ENCODE measurements at places on chromosomes 16 and 17.

DNA sequence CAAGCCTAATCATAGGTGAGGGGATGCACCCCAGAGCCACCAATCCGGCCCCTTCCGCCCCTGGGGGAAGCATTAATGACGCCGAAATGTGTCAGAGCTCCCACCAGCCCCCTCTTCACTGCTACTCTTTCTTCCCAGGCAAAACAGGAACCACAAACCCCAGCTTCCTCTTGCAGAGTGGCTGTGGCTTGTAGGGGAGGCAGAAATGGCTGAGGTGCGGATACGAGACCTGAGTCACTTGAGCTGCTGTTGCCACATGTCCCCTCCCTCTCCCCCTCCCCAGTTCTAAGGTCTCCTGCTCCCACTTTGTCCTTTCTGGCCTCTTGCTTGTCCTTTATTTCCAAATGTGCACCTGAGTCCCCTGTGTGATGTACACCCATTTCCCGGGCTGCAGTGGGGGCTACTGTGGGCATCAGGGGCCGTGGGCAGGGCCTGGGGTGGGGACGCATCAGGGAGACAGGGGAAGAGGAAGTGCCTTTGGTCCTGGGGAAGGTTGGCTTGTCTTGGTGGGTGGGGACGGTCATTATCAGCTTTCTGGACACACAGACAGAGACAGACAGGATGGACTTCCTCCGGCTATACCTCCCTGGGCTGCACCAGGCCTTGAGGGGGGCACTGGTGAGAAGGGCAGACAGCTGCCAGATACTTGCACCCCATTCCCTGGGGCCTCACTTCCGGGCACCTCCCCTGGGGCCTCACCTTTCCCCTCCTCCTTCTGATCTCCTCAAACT, at the start of gene APOBR:
TSS of gene APOBR (plus strand) at position 523 of the 731 bp plus-strand sequence. CDS start at position 562, 39 bp downstream.
- DNase-seq = peak; percentile 88

DNA sequence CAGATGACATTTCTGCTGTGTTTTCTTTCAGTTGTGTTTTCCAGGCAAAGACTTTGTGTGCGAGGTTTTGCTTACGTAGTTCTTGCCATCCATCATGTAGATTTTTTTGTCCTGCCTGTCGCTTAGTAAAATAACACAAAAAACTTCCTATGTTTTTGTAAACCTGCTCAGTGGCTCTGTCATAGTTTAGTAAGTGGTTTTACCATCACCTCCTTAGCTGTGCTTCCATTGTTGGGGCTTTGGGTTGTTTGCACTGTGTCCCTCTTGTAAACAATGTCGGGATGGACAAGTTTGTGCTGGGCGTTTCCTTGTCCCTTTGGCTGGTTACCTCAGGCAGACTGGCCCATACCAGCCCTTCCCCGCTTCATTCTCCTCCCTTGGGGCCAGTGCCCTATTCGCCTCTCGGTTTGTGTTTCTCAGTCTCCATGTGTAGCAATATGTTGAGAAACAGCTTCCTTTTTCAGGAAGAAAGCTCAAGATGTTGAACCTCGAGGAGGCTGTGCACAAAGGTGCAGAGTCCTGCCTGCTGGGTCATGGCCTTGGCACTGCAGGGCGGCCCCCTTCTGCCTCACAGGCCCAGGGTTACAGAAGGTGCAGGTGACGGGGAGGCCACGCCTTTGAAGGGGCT, 74.6 kb downstream of the KSR1 start:
- DNase-seq = no peak

DNA sequence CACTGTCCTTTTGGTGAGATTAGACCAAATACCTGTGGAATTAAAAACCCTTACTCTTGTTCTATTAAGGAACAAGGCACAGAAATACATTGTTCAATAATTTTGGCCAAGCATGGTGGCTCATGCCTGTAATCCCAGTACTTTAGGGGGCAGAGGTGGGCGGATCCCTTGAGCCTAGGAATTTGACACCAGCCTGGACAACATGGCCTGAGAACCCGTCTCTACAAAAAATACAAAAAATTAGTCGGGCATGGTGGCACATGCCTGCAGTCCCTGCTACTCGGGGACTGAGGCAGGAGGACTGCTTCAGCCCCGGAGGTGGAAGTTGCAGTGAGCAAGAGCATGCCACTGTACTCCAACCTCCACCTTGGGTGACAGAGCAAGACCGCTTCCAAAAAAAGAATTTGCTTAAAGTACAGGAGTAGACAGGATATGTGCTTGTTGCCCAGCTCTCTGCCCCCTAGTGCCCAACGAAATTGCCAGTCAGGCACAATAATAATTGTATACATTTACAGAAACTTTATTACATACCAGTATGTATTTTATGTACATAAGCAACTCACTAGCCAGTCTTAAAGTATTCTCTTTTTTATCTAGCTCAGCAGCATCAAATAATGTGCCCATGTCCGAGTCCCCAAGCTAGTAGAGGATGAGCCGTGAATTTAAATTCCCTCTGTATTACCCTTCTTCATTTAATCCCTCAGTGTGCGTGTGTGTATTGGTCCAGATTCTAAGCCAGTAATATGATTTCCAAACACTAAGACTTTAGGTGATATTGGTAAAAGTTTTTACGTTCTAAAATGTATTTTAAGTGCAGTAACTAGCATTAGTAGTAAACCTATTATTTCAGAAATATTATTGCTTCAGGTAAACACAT, 1.4 kb downstream of the THUMPD1 start:
- DNase-seq = peak; percentile 18

DNA sequence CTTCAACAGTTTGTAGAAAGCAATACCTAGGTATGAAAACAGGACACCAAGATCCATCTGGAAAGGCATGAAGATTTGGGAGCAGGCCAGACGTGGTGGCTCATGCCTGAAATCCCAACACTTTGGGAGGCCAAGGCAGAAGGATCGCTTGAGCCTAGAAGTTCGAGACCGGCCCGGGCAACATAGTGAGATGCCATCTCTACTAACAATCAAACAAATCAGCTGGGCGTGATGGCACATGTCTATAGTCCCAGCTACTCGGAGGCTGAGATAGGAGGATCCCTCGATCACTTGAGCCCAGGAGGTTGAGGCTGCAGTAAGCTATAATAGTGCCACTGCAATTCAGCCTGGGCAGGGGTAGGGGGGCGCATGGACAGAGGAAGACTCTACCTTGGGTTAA, 20.3 kb downstream of the LITAF start:
- DNase-seq = no peak

DNA sequence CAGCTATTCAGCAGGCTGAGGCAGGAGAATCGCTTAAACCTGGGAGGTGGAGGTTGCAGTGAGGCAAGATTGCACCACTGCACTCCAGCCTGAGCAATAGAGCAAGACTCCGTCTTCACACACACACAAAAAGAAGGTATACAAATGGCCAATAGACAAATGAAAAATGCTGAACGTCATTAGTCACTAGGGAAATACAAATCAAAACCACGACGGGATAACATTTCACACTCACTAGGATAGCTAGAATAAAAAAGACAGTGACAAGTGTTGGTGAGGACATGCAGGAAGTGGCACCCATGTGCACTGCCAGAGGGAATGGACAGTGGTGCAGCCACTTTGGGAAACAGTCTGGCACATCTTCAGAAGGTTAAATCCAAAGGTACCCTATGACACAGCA, 172.9 kb downstream of the FTO start:
- DNase-seq = no peak

- DNase-seq = no peak
Observed at GRCh38 chr16:12391956-12392355, 411.7 kb downstream of the CPPED1 start.

DNA sequence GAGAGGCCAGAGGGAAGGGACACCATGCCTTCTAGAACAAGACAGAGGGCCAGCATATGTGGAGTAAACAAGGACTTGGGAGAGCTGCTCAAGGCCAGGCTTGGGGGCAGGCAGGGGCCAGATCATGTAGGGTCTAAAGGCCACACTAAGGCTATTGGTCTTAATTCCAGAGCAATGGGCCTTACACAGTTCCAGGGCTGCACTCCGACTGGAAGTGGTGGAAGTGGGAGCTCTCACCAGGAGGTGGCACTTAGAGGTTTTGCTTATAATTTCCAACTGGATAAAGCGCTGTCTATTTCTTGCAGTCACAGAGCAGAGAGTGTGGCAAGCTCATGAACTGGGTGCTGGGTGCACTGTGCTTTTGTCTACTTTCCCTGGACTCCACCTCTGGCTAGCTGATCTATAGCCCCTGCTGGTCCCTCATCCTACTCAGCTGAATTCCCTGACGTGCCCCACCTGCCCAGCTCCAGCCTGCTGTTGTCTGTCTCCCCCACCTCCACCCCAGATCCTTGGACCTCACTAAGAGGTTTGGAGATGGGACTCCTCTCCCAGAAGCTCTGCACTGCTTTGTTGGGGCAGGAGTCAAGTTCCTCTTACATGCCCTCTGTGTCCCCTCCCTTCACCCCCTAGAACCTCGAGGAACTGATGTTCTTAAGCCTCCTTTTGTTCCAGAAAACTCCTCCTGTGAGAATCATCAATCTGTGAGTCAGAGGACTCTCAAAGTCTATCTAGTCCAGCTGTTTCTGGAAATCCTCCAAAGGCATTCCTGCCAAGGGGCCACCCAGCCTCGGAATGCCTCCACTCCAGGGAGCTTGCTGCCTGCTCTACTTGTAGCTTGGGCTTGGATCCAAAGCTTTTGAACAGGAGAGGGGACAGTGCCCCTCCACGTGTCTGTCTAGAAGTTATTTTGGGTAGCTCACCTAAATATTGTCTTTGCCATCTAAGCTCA, 48.1 kb upstream of the KSR1 start:
- DNase-seq = no peak

- DNase-seq = no peak
Observed at GRCh38 chr17:68053231-68054013, 17.9 kb downstream of the KPNA2 start.

GRCh38 chr16:56275076-56275475, 83.8 kb downstream of the GNAO1 start:
- no peak for DNase-seq

DNA sequence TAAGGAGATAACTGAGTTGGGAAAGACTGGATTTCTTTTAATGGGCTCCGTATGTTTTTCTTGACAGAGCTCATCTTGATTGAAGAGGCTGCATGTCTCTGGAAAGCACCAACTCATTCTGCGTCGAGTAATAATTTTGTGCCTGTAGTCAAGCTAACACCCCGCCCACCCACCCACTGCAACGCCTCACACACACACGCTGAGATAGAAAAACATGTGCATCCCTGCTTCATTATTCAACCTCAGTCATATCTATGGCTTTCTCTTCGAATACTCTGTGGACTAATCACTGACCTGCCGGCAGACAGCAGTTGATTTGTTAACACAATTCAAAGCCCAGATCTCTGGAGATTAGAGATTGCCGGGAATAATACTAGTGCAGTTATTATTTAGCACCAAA, 220.2 kb upstream of the TOM1L1 start:
- DNase-seq = no peak

DNA sequence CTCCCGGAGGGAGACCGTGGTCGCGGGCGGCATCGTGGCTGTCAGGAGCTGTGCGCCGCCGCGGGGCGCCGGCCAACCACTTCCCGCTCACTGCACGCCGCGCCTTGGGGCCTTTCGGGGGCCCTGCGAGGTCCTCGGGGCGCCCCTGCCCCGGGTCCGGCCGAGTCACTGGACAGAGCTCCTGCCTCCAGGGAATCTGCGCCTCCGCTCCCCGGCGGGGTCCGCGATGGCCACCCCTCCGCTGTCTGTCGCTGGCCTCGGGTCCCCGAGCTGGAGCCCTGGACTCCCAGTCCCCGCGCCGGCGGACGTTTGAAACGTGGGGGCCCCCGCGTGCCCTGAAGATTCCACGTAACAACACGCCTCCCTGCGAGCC, at the start of gene QRICH2:
TSS of gene QRICH2 (minus strand) at position 311 of the 373 bp plus-strand sequence. CDS start at position 33, 278 bp downstream.
- DNase-seq = no peak

GRCh38 chr17:27414271-27414670, 42.0 kb upstream of the KSR1 start:
- DNase-seq = no peak

- no peak for DNase-seq
Observed at GRCh38 chr16:75249441-75249840, 2.0 kb downstream of the BCAR1 start.

DNA sequence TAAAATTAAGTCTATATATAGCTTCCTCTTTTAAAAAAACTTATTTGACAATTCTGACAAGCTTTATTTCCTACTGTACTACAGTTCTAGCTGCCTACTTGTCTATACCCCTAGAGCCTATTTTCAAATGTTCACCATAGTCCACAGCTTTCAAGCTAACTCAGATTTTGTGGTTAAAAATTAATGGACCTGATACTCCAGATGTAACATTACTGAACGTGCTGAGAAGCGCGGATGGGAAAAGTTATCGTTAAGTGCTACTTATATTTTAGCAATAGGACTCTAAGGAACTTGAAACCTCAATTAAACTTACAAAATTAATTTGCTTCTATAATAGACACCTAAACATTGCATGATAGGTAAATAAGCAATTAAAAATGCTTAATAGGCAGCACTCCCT, 31.2 kb downstream of the GNA13 start:
- no peak for DNase-seq

DNA sequence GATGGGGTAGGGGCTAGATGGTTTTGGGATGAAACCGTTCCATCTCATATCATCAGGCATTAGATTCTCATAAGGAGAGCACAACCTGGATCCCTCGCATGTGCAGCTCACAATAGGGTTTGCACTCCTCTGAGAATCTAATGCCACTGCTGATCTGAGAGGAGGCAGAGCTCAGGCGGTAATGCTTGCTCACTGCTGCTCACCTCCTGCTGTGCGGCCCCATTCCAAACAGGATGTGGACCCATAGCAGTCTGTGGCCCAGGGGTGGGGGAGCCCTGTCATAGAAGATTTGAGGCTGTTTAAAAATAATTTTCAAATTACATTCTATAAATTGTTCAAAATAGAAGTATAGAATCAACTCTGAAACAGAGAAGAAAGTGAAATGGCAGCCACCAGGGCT, 50.8 kb downstream of the PHKB start:
- no peak for DNase-seq

- DNase-seq = no peak
Observed at GRCh38 chr17:54969658-54970572, 1.4 kb downstream of the STXBP4 start.

- DNase-seq = peak; percentile 92
Observed at GRCh38 chr17:7436556-7437368, 1.5 kb downstream of the TMEM102 start.

- no peak for DNase-seq
Observed at GRCh38 chr17:33260638-33261037, 32.5 kb downstream of the ASIC2 start.

GRCh38 chr16:22813223-22813947, 577 bp upstream of the HS3ST2 start:
- DNase-seq = peak; percentile 56

DNA sequence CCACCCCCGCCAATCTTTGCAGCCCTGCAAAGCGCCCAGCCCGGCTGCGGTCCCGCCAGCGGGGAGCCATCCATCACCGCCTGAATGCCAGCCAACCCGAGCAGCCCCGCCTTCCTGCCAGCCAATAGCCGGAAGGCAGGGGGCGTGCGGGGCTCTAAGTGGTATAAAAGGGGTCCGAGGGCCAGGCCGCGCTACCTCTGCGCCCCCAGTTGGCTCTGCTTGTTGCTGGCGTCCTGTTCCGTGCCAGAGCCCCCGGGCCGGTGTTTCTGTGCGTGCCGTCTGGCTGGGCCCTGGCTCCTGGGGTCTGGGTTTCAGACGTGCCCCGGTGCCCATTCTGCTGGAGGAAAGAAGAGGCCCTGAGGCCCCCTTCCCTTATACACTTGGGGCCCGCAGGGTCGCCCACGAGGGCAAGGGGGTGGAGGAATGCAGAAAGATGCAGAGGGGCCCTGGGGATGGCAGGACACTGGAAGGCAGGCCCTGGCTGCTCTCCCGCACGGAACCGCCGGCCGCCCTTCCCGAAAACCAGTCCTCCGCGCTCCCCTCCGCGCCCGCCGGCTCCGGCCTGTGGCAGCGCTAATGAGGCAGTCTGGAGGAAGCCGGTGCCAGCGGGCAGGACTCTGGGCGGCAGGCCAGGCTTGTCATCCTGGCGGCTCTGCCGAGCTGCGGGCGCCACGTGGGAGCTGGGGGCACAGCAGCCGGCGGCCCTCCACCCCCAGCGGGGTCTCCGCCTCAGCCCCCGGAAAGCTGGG, 14.0 kb downstream of the COPZ2 start:
- peak; percentile 71 for DNase-seq

Data from activated naive CD8-positive, alpha-beta T cell treated with anti-CD3 and anti-CD28 coated beads for 36 hours (primary cell).